Neural crest cell (in vitro differentiated cells): ENCODE measurements at places on chromosomes 16 and 17. TPM values are rescaled to one million over a fixed set of nuclear protein-coding genes. Genes with fewer than 3 reads are reported as not detected.
A peak's percentile ranks its signal among the peaks of the same experiment; 100 is the strongest.

- no peak for DNase-seq
Measured at GRCh38 chr17:49692751-49693150, 14.9 kb upstream of the SPOP start.

DNA sequence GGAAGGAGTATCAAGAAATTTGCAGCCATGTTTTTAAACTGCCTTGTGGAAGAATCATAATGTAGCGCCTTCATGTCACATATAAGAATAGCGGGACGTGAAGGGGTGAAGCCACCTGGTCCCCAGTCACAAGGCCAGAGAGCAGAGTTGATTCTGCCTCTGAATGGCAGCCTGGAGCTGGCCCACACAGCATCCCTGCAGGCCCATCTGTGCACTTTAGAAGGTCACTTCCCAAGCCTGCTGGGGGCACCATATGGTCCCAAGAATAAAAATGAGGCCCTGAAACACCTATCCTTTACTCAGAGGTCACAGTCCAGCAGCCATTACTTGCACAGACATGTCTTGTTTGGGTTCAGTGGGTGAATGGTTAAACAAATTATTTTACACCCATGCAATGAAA is 15.0 kb downstream of the CD300E start:
- DNase-seq = no peak

DNA sequence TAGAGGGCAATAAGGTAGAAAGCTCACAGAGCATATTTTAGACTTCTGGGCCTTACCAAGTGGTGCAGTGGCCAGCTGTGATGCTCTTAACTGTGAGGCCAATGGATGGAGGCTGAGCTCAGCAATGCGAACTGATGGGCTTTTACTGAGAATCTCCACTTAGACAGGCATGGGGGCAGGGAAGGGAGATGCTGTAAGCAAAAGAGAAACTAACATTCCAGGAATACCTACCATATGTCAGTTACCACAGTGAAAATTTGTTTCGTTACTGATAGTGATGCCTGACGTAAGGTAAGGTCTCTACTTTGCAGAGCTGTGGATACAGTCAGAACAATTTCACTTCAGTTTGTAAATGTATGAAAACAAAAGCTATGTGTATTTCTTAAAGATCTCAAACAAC is 250.6 kb upstream of the ZFHX3 start:
- no peak for DNase-seq

DNA sequence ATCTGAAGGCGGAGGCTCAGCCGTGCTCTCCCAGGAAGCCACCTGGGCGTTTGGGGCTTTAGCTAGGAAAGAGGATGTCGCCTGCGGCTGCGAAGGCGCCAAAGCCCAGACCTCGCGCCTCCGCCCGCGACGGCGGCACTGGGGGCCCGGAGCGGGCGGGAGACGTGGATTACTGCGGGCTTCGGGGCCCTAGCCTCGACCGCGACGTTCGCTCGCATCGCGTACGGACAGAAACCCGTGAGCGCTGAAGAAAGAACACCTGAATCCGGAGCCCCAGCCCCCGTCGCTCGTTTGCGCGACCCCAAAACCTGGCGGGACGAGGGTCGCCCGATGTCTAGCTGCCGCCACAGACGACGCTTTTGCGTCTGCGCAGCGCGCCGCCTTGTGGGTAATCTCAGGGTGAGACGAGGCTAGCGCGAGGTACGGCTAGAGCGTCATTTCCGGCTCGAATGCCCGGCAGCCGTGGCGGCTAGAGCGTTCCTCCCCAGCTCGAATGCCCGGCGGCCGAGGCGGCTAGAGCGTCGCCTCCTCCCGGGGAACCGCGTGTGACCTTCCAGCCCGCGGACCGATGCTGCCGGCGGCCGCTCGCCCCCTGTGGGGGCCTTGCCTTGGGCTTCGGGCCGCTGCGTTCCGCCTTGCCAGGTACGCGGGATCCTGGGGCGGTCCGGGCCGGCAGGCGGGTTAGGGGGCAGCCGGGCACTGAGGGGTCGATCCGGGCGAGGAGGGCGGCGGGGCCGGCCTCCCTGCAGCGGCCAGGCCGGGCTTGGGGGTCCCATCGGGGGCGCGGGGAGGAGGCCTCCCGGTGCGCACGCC is at the start of gene MRPL12:
Gene MRPL12 (plus strand): TSS at position 434 of the 813 bp plus-strand sequence. CDS start 135 bp downstream, at position 569.
- peak; percentile 93 for DNase-seq

GRCh38 chr17:39963829-39964228 is 1.0 kb downstream of the GSDMA start:
- DNase-seq = no peak

GRCh38 chr16:20948444-20948843 is 47.9 kb downstream of the LYRM1 start:
- no peak for DNase-seq

- DNase-seq = no peak
Measured at GRCh38 chr17:78538033-78538776, 39.0 kb downstream of the DNAH17 start.

DNA sequence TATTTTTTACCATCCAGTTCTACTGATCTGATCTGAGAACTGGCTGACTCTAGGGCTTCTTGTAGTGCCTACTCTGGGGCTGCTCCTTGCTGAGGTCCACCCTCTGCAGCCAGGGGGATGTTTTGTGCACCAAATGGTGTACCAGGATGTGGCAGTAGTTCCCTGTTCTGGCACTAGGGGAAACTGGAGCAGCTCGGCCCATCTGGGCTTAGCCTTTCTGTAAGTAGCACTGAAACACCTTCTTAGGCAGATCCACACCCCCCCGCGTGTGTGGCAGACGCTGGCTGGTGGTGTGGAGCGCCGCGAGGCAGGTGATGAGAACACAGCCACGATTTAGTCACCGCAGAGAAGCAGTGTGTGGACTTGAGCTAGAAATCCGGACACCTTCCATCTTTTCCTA is 17.0 kb downstream of the DUSP14 start:
- DNase-seq = peak; percentile 23

GRCh38 chr17:41415411-41415810 is 9.0 kb downstream of the KRT37 start:
- no peak for DNase-seq

GRCh38 chr16:75733305-75734211 is 7.3 kb upstream of the CPHXL start:
- no peak for DNase-seq

GRCh38 chr17:79711715-79712305 is 18.9 kb upstream of the ENPP7 start:
- no peak for DNase-seq

DNA sequence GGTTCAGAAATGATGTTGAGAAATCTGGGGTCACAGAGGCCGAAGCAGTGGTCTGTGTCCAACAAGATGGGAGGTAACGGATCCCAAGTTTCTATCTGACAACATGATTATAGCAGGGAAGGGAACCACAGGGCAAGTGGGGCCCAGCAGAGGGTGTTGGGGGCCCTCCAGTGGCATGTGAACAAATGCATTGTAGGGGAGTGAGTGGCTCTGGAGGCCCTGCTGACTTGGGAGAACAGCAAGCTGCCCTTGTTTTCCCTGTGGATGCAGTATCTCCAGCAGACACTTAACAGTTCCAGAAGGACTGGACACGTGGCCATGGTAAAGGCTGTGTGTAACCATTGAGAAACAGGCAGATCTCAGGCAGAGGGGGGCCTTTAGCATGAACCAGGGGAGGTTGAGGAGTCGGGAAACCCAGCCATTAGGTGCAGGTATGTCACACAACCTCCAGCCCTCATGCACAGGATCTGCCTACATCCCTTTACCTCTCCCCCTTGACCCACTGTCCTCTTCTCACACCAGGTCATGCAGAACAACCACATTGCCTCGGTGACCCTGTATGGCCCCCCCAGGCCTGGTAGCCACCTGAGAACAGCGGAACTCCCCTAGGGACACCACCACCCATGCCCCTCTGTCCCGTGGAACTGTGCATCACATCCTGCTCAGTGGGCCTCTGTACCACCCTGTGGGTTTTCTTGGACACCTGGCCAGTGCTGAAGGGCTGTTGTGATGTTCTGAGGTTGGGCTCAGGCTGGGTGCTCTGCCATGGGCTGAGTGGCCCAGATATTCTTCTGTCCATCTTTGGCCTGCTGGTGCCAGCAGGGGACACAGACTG is 4.1 kb downstream of the B3GNT9 start:
- DNase-seq = no peak

DNA sequence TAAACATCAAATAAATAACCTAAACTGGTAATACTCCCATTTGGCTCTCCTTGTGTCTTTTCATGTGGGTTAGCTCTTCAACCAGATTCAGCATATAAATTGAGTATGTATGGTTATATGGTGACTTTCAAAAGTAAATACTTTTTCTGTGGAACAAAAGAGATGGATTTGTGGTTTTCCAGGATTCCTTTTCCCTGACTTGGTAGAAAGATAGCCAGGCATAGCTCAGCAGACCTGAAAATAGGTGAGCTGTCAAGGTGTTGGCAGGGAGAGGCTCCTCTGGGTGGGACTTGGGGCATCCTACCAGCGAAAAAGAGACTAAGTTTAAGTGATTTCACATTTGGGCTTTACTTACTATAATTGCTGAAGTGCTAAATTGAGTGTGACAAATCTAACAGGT is 80.3 kb downstream of the FTO start:
- no peak for DNase-seq

GRCh38 chr16:84897911-84898377 is 78.2 kb downstream of the CRISPLD2 start:
- DNase-seq = no peak

- DNase-seq = no peak
Measured at GRCh38 chr16:80704751-80705505, 99.5 kb downstream of the CDYL2 start.

DNA sequence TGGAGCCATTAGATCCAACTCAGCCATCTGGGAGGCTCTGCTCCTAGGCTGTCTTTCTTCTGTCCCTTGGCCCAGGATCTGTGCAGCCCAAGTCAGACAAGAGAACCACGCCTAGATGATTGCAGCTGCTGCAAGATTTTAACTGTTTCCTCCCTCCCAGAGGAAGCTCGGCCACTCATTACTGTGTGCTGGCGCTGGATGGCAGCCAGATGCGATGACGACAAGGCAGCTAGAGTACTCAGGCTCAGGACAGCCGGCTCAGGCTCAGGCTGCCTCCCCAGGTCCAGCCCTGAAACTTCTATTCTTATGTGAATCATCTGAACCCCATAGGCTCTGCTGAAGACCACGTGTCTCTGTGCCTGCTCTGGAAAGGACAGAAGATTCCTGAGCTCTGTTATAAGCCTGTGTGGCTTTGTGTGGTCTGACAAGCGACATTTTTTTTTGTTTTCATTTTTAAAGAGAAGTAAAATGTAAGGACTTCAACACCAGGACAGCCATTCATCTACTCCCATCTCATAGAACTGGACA is 32.1 kb upstream of the FBXW10B start:
- DNase-seq = peak; percentile 32

DNA sequence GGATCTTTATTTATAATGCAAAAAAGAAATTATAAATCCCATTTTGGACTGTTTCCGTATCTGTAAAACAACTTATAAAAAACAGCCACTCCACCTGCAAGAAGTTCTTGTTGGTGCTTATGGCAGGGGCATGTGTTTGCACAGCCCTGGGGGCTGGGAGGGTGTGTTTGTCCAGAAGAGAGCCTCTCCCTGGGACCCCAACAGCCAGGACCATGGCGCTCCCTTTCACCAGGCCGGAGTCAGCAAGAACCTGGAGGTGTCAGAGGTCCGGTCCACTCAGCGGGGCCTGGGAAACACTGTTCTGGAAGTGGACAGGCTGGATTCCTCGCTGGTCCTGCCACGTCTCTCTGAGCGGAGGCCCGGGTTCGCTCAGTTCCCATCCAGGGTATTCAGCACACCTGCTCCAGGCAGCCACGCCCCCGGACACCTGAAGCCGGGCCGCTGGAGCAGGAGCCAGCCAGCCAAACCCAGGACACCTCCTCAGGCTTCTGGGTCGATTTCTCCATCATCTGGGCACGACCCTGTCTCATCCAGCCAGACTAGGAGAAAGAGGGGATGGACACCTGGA is 18.9 kb upstream of the GINS2 start:
- no peak for DNase-seq

DNA sequence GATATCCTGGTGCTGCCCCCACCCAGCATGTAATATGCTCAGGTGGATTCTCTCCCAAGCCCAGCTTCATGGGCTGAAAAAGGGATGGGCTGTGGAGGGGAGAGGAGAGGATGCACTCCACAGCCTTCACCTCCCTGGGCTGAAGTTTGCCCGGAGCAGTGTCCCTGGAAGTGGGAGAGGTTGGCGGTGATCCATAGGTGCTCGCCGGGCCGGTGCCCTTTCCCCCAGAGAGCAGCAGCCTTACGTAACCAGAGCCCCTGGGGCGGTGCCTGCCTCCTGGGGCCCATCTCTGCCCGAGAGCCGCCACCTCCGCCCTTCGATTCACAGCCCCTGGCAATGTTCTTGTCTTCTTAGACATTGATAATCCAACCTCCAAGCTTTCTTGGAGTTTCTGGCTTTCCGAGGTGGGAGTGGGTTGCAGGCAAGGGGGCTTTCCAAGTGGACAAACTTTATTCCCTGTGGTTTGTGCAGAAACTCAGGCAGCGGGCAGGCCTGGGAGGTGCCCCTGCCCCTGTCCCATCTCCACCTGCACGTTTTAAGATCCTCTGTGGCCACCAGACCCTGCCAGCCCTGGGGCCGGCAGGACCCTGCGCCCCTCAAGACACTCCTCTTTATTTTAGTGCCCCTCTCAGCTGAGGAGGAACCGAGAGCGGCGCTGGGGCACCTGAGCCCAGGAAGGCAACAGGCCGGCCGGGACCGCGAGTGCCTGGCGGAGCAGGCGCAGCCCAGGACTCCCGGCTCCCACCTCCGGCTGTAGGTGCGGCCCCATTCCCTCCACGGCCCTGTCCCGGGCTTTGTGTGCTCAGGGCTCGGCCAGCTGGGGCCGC is 3.1 kb upstream of the WDR90 start:
- no peak for DNase-seq

- DNase-seq = no peak
Measured at GRCh38 chr17:31573047-31573446, 181.6 kb downstream of the RAB11FIP4 start.

GRCh38 chr16:66293932-66294331 is 72.6 kb upstream of the CDH5 start:
- DNase-seq = no peak

- no peak for DNase-seq
Measured at GRCh38 chr17:2800367-2800766, 4.1 kb downstream of the RAP1GAP2 start.

DNA sequence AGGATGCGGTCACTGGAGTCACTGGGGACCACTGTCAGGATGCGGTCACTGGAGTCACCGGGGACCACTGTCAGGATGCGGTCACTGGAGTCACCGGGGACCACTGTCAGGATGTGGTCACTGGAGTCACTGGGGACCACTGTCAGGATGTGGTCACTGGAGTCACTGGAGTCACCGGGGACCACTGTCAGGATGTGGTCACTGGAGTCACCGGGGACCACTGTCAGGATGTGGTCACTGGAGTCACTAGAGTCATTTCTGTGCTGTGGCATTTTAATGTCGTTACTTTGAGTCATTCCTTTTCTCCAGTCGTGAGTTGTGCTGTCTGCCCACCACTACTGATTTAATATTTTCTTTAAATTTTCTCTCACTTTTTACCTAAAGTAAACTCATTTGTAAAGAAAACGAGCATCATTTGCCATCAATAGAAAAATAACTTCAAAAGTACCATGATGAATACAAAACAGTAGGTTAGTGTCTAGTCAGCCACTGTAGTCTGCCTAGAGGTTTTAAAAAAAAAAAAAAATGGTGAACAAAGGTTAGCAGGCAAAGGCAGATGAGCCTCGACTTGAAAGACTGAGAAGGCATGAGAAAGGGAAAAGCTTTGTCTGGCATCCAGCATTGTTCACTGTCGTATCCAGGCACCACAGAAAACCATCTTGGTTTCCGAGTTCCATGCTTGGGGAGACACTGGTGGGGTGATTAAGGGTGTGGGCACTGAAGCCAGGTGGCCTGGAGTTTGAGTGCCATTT is 346.6 kb downstream of the SNX29 start:
- DNase-seq = no peak

Gene CNP
- 213 and 230 TPM in 2 replicates for total RNA-seq

Gene PLA2G10
- total RNA-seq = not detected in 2 replicates

Gene SMPD3
- 3.2 and 3.8 TPM in 2 replicates for total RNA-seq

Gene OTOP3
- not detected in 2 replicates for total RNA-seq

Gene KRT39
- total RNA-seq = not detected in 2 replicates

Gene KRTAP2-2
- total RNA-seq = not detected in 2 replicates
